Fibroblast of villous mesenchyme (primary cell): ENCODE measurements at places on chromosomes 1 and 21. TPM values are rescaled to one million over a fixed set of nuclear protein-coding genes. Genes with fewer than 3 reads are reported as not detected.

The SLAMF7 gene
- not detected in 2 replicates for total RNA-seq

The FLAD1 gene
- total RNA-seq: 22.9 and 24.2 TPM in 2 replicates

The LRRC38 gene
- not detected in 2 replicates for total RNA-seq

The CYP2J2 gene
- total RNA-seq: under 0.01 TPM in 1 of 2 replicates, not detected in the other

The OR13G1 gene
- not detected in 2 replicates for total RNA-seq

The A3GALT2 gene
- total RNA-seq: not detected in 2 replicates

The KRTAP21-1 gene
- not detected in 2 replicates for total RNA-seq

The NTNG1 gene
- 2.9 and 9.1 TPM in 2 replicates for total RNA-seq

The PDC gene
- total RNA-seq: 0.43 TPM in 1 of 2 replicates, not detected in the other

The UBASH3A gene
- total RNA-seq: not detected in 2 replicates

The OLIG2 gene
- total RNA-seq: not detected in 2 replicates

The RHEX gene
- not detected in 2 replicates for total RNA-seq

The MYBPH gene
- total RNA-seq: 0.32 and 0.43 TPM in 2 replicates

The CRYAA gene
- total RNA-seq: not detected in 2 replicates

The ALPL gene
- 1.3 and 1.7 TPM in 2 replicates for total RNA-seq

The OR2L8 gene
- not detected in 2 replicates for total RNA-seq

The FAM177B gene
- total RNA-seq: not detected in 2 replicates

The VANGL2 gene
- total RNA-seq: not detected in 2 replicates

The TPTE gene
- 0.32 and 0.43 TPM in 2 replicates for total RNA-seq

The CTSS gene
- 4.7 and 7.4 TPM in 2 replicates for total RNA-seq

The S100A8 gene
- not detected in 2 replicates for total RNA-seq

The RFX5 gene
- 34.8 and 58.7 TPM in 2 replicates for total RNA-seq

The METTL25B gene
- total RNA-seq: 9.0 and 12.5 TPM in 2 replicates

The CASQ2 gene
- total RNA-seq: not detected in 2 replicates

The KPNA6 gene
- total RNA-seq: 61.8 and 96.7 TPM in 2 replicates

The F11R gene
- 0.32 and 5.6 TPM in 2 replicates for total RNA-seq

The SPOCD1 gene
- 62.2 and 73.4 TPM in 2 replicates for total RNA-seq

The TMEM63A gene
- total RNA-seq: 20.3 and 26.3 TPM in 2 replicates

The LDLRAD2 gene
- total RNA-seq: under 0.01 TPM in 1 of 2 replicates, not detected in the other

The RHOU gene
- 2.2 and 2.9 TPM in 2 replicates for total RNA-seq

The COL8A2 gene
- total RNA-seq: 4.7 and 6.8 TPM in 2 replicates

The MAB21L3 gene
- total RNA-seq: under 0.01 TPM in 2 replicates

The BRINP3 gene
- total RNA-seq: not detected in 2 replicates

The PDZK1 gene
- under 0.01 and 0.32 TPM in 2 replicates for total RNA-seq

The GBP7 gene
- not detected in 2 replicates for total RNA-seq

The CBR1 gene
- 80.7 and 91.8 TPM in 2 replicates for total RNA-seq

The TMOD4 gene
- not detected in 2 replicates for total RNA-seq

The NBPF4 gene
- under 0.01 TPM in 1 of 2 replicates, not detected in the other for total RNA-seq

The SPATA45 gene
- 0.43 TPM in 1 of 2 replicates, not detected in the other for total RNA-seq

The SNX27 gene
- 26.7 and 34.5 TPM in 2 replicates for total RNA-seq

The OR2T33 gene
- not detected in 2 replicates for total RNA-seq

The CELA3B gene
- not detected in 2 replicates for total RNA-seq
